Activated naive CD4-positive, alpha-beta T cell treated with anti-CD3 and anti-CD28 coated beads, Interleukin-2, amount 50 U/mL, for 16 hours (primary cell): ENCODE measurements at places on chromosomes 1 and 21.
A peak's percentile ranks its signal among the peaks of the same experiment; 100 is the strongest.

GRCh38 chr1:216566641-216567205 lies 143.5 kb upstream of the USH2A start:
- DNase-seq, result no peak

GRCh38 chr1:243701872-243702271 lies 148.2 kb downstream of the AKT3 start:
- DNase-seq, result no peak

DNA sequence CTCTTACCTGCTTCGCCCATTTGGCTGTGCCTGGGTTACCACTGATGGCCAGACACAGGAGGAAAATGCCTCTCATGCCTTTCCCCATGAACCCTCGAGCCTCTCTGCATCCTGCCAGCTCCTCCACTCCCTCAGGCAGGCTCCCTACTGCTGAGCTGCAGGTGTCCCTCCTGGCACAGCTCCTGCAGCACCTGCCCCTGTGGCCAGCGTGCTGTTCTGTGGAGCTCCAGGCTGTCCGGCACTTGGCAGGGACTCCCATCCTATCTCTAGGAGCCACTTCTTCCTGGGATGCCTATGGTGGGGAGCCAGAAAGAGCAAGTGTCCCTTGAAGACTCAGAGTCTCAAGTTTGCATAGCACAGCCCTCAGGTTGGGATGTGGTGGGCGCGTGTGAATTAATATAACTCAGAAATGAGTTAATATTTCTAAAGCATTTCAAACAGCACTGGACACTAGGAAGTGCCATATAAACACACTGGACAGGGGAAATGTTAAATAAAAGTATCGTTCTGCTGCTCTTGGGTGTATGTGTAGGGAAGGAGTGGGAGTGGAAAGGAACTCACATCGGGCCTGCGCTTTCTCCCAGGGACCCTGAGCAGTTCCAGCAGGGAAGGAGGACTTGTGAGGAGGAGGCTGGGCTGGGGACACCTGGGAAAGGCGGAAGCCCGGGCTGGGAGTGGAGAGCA lies 2.7 kb downstream of the LRRC71 start:
- DNase-seq, result no peak

DNA sequence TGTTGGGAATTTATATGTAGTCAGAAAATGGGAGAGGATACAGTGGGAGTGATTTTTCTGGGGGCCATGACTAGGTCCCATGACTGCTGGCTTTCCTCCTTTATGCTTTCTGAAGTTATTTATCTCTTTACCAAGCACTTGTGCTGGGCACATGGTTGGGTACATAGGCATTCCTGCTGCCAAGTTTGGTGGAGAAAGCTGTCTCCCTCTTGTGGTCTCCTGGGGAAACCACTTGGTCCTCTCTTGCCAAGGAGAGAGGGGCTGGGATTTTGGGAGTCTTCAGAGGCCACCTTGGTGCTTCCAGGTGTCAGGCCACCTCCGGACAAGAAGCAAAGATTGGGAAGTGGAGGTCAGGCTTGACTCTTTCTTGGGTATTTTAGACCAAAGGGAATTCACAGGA lies 120.2 kb upstream of the KCNE2 start:
- peak; percentile 13 for DNase-seq

- peak; percentile 64 for DNase-seq
Measured at GRCh38 chr1:168112673-168113305, 23.9 kb downstream of the GPR161 start.

GRCh38 chr1:227939791-227940771 lies 7.7 kb downstream of the WNT9A start:
- no peak for DNase-seq

DNA sequence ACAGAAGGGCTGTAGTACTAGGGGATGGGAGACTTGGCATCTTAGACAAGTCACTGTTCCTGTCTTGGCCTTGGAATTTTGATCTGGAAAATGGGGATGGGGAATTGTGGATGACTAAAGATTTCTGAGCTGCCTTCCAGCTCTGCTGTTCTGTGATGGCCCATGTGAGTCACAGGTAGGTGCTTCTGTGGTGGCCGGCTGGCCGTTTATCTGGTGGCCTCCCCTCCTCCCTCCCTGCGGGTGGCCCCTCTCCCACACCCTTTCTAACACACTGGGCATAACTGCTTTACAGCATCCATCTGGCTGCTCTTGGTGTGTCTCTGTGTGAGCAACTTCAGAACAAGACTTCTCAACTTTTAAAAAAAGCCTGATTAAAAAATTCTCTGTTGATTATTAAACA lies 35.9 kb downstream of the KCNA2 start:
- no peak for DNase-seq

DNA sequence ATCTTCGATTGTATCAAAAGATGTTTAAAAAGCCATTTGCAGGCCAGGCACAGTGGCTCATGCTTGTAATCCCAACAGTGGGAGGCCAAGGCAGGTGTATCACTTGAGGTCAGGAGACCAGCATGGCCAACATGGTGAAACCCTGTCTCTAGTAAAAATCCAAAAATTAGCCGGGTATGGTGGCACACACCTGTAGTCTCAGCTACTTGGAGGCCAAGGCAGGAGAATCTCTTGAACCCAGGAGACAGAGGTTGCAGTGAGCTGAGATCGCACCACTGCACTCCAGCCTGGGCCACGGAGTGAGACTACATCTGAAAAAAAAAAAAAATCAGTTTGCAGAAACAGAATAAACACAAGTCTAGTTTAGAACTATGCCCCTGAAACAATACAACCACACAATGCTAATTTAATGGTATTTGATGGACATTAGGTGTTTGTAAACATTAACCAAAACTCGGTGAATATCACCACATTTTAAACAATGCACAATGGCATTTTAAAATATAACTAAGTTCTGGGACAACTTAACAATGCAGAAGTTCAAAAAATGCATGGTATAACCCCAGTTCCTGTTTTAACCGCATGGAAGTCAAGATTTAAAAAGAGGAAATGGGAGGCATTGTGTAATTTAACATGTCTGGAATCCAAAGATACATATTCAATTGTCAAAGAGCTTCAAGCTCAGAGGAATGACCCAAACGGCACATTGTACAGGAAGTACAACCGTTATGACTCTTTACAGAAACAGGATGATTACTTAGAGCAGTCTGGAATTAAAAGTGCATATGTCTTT lies 7.1 kb upstream of the PTTG1IP start:
- DNase-seq, result no peak

GRCh38 chr1:22821027-22821426 lies 110.4 kb downstream of the EPHB2 start:
- DNase-seq, result no peak

DNA sequence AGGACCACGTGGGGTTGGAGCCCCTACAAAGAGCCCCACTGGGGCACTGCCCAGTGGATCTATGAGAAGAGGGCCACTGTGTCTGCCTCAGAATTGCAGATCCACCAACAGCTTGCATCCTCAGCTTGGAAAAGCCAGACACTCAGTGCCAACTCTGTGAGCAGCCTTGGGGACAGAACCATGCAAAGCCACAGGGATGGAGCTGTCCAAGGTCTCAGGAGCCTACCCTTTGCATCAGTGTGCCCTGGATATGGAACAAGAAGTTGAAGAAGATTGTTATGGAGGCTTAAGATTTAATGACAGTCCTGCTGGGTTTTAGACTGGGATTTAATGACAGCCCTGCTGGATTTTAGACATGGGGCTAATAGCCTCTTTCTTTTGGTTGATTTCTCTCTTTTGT lies 1670.9 kb downstream of the PLA2G4A start:
- no peak for DNase-seq

GRCh38 chr1:214581785-214582184 lies 21.2 kb upstream of the CENPF start:
- DNase-seq, result no peak

DNA sequence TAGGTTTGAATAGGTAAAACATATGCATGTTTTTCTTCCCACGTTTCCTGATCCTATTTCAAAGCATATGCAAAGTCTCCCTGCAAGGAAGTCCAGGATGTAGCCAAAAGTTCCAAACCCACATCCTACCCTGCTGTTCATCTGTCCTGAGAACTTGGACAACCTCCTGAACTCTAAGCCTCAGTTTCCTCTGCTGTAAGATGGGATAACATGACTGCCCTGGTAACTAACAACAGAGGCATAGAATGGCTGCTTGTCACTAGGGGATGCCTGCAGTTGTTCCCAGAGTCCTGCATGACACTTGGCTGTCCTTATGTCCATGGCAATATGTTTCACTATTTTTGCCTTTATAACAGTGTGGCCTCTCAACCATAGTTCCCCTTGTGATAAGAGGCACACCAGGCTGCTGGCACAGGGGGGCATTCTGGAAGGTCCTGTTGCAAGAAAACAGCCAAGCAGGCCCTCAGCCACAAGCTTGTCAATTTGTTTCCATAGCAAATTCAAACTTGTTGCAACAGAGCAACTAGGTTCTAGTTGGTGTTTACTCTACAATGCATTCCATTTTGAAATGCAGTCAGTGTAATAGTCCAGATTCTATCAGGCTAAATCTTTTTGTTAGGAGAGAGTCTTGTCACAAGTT lies 1.5 kb upstream of the HDGF start:
- no peak for DNase-seq

DNA sequence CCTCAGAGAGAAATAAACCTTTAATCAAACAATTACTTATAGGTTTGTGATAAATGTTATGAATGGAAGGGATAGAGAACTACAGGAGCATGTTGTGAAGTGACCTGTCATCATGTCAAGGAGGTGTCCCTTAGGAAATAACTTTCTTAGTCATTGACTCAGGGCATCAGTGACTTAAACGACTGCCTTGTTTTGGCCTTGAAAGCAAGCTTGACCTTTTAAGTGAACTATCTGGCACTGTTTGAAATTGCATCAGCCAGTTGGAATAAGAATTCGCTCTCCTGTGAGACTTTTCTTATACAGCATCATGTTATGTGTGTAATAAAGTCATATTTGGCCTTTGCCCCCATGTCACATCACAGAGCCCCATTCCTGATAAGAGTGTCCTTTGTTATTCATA lies 30.9 kb downstream of the LRRC8B start:
- no peak for DNase-seq

- DNase-seq, result no peak
Measured at GRCh38 chr1:203663294-203663693, 36.7 kb downstream of the ATP2B4 start.

DNA sequence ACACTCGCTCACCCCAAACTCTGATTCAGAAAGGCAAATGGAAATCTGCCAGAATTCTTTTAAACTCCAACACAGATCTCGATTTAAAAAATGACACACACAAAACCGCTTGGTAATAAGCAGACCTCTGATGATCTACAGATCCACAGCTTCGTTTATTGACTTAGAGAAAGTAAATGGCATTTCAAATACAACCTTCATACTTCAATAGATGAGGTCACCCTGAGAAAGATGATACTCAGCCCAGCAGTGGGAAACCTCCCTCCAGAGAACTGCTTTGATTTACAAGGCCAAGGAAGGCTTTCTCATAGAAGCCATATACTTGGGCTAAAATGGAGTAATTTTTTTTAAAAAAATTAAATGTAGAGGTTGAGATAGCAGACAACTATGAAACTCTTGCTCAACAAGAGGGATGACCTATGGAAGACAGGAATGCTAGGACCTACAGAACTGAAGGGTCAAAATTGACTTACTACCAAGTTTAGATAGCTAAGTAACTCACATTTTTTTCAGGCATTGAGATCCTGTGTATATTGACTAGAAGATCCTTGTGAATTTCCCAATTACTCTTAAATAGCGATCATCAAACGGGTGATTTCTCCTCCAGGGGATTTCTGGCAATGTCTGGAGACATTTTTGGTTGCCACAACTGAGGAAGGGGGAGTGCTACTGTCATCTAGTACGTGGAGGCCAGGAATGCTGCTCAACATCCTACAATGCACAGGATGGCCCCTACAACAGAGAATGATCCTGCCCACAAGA lies 143.9 kb downstream of the CLIC6 start:
- DNase-seq, result no peak

GRCh38 chr1:43913666-43914360 lies 19.8 kb upstream of the ARTN start:
- no peak for DNase-seq

DNA sequence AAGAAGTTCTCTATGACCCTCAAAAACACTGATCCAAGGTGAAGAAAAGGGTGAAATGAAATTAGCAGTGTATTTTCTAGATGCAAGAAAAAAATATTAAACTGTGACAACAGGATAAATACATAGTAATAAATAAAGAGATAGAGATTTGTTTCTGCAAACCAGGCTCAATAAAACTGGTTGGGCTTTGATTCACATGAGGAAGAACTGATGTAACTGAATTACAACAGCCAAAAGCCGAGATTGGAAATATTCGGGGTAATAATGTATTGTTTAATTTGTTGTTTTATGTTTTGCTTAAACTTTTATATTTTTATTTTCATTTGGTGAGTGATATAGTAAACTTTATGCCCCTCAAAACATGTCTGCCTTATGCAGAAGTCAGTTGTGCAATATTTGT lies 285.0 kb downstream of the BRINP3 start:
- no peak for DNase-seq

- DNase-seq, result no peak
Measured at GRCh38 chr1:154014154-154014907, 23.8 kb downstream of the RPS27 start.

GRCh38 chr1:109653306-109653705 lies 2.6 kb upstream of the GSTM4 start:
- DNase-seq, result no peak

DNA sequence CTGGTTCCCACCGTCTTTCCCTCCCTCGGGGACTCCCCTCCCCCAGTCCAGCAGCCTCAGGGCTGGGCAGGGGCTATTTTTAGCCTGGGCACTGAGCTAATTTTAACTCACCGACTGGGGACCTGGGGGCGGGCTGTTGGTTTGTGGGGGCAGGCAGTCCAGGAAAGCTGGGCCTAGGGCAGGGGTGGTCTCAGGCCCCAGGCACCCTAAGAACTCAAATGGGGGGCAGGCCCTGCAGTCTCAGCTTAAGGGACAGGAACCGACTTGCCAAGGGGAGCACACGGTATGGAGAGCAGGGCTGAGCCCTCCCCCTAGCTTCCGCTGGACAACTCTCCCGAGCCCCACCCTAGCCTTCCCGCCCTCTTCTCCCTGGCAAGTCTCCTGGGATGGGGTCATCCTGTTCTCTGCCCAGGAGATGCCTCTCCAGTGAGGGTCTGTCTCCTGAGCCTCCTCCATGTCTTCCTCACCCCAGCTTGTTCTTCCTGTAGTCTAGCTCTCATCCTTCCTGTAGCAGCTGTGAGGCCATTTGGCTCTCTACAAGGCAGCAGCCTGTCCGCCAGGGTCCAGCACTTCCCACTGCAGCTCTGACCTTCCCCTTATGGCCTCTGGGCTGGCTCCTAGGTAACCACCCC lies 10.1 kb downstream of the MEF2D start:
- DNase-seq, result no peak

DNA sequence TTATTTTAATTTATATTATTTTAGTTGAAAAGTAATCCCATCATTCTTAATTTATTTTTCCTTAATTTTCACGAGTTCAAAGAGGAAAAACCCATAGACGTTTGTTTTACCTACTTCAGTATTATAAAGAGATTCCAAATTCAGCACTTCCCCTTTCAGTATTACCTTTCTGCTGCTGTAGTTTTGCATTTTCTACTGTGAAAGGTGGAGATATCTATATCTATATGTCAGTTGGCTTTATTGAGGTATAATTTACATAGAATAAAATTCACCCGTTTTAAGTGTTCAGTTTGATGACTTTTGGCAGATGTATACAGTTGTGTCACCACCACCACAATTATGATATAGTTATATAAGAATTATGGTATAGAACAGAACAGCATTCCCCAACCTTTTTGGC lies 33.0 kb downstream of the MAST2 start:
- no peak for DNase-seq
